ENCODE measurements at places on chromosomes 5 and 9.

- no peak for DNase-seq
Measured at GRCh38 chr5:10856683-10857337, 95.8 kb upstream of the DAP start.

DNA sequence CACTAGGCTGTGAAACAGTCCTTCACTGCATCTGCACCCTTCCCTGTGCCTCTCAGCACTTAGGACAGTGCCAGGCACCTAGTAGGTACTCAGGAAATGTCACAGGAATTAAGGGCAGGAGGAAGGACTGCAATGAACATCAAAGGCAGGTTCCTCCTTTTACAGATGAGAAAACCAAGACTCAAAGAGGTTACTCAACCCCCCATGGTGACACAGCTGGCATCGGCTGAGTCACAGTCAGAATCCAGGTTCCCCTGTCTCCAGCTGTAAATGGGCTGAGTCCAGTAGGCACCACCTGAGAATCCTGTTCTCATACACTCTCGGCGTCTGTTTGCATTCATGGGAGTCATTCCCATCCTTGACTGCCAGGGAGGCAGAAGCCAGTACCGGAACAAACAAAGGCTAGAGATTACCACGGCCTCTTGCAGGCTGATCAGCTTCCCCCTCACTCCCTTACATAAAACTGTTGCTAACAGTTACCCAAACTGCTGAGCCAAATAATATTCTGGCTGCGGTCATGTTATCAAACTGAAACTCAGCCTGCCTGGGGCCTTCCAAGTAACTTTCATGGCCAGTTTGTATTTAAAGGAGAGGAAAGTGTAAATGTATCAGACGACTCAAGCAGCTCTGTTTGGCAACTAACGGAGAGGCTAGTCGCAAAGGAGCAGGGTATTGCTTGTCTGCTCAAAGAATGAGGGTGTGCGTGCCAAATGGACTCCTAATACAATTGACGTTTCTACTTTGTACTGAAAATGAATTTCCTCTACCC is 201.7 kb downstream of the PAPPA start:
- no peak for DNase-seq

GRCh38 chr5:170632266-170632984 is 128.6 kb downstream of the KCNIP1 start:
- DNase-seq = no peak

- DNase-seq = no peak
Measured at GRCh38 chr5:58241389-58241788, 218.5 kb downstream of the PLK2 start.

- no peak for DNase-seq
Measured at GRCh38 chr9:82456642-82457041, 468.1 kb downstream of the SPATA31D1 start.

- no peak for DNase-seq
Measured at GRCh38 chr5:102998224-102998623, 121.7 kb downstream of the GIN1 start.

DNA sequence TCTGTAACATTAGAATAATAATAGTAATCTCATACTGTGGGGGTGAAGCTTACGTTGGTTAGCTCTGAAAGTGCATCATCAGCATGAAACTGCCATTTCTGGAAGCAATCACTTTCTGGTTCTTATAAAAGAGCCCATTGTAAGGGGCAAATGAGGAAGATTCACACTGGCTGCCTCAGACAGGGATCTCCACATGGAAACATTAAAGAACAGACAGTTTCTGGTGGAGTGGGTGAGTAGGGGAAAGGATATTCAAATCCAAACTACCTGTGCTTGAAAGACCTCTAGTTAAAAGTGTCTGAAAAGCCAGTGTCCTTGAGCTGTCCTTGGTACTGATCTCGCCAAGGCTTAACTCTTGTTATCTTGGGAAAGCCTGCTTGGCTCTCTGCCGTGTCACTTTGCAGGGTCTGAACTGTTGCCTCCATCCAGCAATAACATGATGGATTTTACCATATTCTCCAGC is 19.1 kb upstream of the SLC31A2 start:
- DNase-seq = no peak

GRCh38 chr5:14816999-14817761 is 54.4 kb downstream of the ANKH start:
- no peak for DNase-seq

GRCh38 chr9:108775901-108776306 is 79.9 kb downstream of the ACTL7B start:
- DNase-seq = no peak

DNA sequence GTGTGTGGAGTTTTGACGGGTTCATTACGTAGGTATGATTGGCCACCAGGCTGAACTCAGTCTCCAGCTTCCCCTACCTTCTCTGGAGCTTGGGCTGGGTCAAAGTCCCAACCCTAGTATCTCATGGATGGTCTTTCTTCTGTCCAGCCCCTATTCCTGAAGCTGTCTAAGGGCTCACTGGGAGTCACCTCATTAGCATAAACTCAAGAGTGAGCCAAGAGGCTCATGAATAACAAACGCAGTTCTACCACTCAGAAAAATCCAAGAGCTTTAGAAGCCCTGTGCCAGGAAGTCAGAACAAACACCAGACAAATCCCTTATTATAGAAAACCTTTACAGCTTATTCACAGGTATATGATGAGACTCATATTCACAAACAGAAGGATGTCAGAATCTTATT is 180.3 kb upstream of the NFIL3 start:
- DNase-seq = no peak

Measured in activated T-helper 1 cell treated with Interleukin-2 at 50 U/mL for 16 hours (primary cell).